Activated CD8-positive, alpha-beta memory T cell treated with anti-CD3 and anti-CD28 coated beads for 4 hours (primary cell): ENCODE measurements at places on chromosomes 5 and 9.

DNA sequence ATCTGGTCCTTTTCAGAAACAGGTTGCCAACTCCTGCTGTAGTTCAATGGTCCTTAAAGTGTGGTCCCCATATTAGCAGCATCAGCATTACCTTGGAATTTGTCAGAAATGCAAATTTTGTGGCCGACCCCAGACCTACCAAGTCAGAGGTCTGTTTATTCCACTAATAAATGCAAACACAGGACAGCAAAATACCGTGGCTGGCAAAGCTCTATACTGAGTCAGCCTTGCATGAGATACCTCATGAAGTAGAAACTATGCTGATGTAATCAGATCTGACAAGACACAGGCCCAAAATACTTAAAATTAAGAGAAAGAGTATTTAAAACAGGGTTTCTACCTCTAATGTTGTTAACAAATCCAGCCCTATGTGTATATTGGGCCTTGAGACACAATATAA, 3.0 kb downstream of the GOLM1 start:
- no peak for DNase-seq

DNA sequence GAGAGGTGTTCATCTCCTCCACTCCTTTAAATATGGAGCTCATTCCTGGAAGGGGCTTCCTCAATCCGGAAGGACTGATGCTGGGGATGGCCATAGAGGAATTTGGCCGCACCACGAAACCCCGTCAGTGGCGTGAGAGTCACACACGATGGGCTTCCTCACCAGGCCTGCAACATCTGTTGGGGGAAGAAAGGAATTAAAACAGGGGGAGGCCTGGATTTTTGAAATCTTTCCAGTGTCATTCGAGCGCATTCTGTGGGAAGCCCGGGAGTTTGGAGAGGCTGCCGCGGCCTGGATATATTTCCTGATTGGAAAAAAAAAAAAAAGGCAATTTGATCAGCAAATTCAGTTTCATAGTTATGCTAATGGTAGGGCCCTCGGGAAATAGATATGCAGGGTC, 76.3 kb upstream of the ORM1 start:
- DNase-seq, result no peak

DNA sequence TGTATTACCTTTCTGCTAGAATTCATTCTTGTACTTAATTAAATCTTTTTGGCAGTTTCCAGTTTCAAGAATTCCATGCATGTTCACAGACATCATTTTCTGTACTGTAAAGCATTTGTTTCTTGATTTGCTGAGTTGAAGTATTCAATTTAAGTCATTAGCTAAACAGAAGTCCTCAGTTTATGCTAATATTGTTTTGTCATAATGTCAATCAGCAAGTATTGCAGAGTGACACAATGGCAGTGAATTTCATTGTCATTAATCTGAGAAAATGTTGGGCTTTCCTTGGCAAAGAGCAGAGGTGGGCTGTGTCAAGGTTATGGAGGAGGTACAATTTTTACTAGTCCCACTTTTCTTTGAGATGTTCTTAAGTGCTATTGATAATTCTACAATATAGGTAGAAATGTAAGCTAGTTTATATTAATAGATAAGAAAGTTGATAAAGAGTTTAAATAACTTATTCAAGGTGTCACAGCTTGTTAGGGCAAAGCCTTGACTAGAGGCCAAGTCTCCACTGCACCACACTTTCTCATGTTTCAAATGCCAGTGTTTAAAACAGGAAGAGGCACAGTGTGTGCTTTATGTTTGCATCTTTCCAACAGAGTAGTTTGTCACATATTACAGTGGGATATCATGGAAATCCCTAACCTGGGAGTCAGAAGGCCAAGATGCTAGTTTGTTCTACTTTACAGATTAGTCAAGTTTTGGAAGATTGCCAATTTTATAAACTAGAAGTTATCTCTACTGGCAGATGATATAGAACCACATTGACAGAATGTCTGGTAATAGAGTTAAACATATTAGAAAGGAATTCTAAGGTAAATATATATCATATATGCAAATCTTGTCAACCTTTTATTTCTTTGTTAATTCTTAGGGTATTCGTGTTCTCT, 56.3 kb downstream of the SLF1 start:
- no peak for DNase-seq

DNA sequence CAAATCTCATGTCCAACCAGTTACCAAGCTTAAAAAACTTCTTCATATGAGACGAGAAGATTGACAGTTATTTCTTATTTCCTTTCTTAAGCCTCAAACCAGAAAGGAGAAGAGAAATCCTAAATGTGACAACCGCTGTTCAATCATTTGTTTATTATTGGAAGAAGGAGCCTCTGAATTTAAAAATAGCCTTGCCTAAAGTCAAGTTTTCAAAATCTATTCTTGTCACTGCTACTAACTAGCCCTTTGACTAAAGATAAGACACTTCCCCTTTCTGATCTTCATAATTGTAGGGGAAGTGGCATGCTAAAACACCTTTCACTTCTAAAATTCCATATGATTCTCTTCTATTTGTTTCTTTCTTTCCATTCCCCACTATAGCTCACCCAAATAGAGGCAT, 106.2 kb upstream of the EMB start:
- DNase-seq, result no peak

- no peak for DNase-seq
Measured at GRCh38 chr5:157020511-157021222, 38.2 kb downstream of the HAVCR1 start.

GRCh38 chr9:93096131-93096802, at the start of gene CARD19:
Gene CARD19, plus strand, starts transcription at chr9:93096217. Its CDS starts 129 bp downstream, at chr9:93096346.
- no peak for DNase-seq

DNA sequence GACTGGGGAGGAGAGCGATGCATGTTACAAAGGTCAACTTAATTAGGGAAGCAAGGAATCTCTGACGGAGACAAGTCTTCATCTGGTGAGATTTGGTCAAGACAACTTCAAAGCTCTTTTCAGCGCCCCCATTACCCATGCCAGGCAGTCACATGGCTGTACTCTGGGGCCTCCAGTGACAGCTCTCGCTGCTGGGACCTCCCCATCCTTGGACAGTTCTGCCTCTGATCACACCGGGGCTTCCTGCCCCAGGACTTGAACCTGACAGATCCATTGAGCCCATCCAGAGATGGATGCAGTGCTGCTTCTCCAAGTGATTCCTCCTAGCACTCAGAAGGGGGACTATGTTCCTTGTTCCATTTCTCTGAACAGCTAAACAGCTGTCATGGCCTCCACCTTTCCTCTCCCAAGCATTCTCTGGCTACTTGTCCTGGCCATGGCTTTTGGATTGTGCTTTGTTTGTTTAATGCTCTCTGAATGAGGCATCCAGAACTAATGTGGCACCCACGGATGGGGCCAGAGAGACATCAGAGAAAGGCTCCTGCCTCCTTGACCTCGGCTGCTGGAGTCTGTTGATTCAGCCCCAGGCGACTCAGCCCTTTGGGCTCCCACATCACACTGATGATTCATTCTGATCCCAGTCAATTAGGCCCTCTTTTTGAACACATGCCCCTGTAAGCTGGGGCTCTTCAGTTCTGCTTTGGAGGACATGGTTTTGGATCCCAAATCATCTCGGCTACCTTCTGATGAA, 122.1 kb upstream of the ADAMTS16 start:
- DNase-seq, result no peak

DNA sequence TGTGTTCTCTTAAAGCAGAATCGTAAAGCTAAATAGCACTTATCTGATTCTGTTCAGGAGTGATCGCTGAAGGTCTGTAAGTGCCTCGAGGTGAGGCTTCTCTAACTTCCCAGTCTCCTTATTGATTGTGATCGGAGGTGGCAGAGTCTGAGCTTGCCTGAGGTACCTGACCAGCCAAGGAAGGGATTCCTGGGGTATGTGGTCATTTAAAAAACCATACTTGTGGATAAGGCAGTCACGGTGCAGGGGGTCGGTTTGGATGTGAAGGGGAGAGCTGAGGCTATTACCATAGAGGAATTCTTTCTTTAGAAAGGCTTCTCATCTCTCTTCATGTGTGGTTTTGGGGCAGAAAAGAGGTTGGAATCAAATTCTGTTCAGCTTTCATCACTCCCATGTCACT, 193.7 kb downstream of the TLE4 start:
- DNase-seq, result no peak

DNA sequence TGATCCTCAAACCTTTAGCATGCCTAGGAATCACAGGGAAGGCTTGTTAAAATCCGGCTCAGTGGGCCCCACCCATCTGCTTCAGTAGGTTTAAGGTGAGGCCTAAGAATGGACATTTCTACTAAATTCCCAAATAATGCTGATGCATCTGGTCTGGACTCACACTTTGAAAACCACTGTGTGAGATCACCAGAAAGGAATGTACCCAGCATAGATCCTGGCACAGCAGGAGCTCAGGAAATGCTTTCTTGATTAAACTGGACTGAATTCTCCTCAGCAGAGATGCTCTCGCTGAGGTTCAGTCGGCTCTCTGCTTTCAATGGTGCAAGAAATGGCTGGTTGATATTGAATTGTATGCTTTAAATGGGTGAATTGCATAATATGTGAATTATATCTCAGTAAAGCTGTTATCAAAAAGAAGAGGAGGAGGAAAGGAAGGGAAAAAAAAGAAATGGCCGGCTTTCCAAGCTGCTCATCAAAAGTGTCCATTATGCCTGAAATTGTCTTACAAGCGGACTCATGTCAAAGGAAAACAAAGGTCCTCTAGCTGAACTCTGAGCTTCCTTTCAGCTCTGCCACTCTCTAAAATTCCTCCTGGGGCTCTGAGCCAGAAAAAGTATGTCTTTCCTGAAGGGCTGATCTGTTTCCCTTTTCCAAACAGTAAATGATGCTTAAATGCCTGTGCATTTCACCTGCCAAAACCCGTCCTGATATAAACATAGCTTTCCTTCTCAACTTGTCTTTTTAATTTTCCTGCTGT, 77.6 kb upstream of the SAP30L start:
- no peak for DNase-seq

DNA sequence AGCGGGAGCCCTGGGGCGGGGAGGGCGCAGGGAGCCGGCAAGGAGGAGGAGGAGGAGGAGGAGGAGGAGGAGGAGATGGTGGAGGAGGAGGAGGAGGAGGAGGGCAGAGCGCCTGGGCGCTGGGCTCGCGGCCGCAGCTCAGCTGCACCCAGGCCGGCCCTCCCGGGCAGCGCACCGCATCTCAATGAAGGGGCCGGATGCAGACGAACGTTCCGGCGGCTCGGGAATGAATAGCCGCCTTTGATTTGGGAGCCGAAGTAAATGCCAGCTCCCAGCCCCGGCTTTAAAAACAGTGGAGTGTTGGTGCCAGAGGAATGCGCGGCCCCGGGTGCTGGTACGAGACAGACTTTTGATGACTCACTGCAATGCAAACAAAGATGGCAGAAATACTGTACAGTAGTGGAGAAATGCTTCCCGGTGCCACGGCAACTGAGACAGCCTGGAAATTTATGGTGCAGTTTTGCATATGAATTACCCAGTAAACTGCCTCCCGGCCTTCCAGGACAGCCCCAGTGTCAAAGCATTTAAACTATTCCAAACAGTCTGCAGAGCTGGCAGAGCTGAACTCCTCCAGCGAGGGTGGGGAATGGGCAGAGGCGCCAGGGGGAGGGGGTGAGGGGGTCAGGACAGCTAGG, 43.1 kb downstream of the NACC2 start:
- no peak for DNase-seq

- no peak for DNase-seq
Measured at GRCh38 chr9:129483415-129484351, 137.2 kb downstream of the C9orf50 start.

GRCh38 chr5:36392186-36392585, 90.5 kb upstream of the RANBP3L start:
- DNase-seq, result no peak

GRCh38 chr5:35483780-35484179, 133.9 kb upstream of the SPEF2 start:
- no peak for DNase-seq

- no peak for DNase-seq
Measured at GRCh38 chr9:32172256-32172655, 212.2 kb upstream of the ACO1 start.

GRCh38 chr5:76500633-76501393, 97.7 kb downstream of the IQGAP2 start:
- DNase-seq, result no peak
